ENCODE measurements at places on chromosomes 3 and 15.

DNA sequence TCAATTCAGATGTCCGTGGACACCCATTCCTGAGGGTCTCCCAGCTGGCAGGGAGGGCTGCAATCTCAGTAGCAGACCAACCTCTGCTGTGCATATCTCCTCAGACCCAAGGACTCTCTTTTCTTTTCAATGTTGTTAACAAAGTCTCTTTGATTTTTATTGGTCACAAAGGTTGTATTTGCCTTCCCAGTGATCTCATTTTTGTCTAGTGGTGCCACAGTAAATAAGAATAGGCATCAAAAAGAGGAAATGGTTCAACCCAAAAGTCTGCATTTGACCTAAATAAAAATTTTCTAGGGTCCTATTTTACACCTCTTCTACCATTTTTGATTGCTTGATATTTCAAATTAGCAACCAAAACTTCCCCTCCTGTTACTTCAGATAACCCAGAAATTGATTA lies 225.9 kb downstream of the CDIN1 start:
- DNase-seq: no peak

DNA sequence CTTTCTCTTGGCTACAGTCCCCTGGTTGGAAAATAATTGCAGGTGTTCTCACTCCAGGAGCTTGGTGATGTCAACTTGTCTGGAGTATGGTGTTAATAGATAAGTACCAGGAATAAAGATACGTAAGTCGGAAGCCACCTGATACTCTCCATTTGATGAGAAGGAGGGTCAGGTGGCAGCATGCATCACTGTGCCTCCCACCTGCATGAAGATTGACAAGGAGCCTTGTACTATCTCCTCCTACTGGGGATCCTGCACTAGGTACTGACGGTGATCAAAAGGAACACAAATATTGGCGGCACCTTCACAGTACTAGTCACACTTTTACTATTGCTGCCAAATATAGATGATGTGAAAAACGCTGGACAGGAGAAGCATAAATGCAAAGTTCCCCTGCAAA lies 32.6 kb upstream of the GABRB3 start:
- DNase-seq: no peak

DNA sequence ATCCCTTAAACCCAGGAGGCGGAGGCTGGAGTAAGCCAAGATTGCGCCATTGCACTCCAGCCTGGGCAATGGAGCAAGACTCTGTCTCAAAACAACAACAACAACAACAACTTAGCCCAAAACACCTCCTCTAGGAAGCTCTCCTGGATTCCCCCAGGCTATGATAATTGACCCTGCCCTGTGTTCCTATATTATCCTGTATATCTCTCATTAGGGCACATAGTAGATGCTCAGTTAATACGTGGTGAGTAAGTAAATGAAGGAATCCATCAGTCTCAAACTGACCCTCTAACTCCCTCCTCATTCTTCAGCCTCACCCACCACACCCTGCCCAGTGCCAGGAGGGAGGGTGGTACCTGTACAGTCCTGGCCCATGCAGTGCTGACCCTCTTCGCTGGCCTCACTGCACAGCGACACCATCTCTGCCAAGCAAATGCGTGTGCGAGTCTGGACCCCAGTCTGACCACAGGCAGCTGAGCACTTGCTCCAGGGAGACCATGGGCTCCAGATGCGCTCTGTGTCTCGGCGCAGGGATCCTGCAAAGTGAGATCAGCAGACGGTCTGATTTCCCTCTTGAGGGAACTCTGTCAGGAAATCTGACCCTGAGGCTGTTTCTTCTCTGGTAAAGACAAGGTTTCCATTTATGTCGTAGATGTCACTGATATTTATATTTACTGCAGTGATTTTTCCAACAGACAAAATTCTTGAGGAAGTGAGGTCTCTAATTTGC lies 6.2 kb downstream of the CILP start:
- no peak for DNase-seq

GRCh38 chr3:6099458-6100075 lies 761.3 kb upstream of the GRM7 start:
- no peak for DNase-seq

GRCh38 chr15:100461049-100461448 lies 67.7 kb downstream of the CERS3 start:
- DNase-seq: no peak

DNA sequence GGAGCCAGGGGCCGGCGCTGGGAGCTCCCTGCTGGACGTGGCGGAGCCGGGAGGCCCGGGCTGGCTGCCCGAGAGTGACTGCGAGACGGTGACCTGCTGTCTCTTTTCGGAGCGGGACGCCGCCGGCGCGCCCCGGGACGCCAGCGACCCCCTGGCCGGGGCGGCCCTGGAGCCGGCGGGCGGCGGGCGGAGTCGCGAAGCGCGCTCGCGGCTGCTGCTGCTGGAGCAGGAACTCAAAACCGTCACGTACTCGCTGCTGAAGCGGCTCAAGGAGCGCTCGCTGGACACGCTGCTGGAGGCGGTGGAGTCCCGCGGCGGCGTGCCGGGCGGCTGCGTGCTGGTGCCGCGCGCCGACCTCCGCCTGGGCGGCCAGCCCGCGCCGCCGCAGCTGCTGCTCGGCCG lies 1.5 kb downstream of the SMAD6 start:
- peak; percentile 11 for DNase-seq

DNA sequence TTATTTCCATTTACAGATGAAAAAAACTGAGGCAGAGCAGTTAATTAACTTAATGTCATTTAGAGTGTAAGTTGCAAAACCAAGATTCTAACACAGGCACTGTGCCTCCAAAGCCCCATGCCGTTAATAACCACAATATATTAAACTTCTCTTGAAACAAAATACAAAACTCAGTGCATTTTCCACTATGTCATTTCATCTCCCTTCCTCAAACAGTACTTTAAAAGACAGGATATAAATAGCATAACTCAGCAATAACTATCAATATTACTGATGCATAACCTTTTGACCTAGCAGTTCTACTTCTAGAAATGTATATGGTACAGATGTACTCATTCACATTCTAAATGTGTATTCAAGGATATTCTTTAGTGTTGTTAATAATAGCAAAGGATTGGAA lies 5.1 kb upstream of the TASOR start:
- DNase-seq: no peak

DNA sequence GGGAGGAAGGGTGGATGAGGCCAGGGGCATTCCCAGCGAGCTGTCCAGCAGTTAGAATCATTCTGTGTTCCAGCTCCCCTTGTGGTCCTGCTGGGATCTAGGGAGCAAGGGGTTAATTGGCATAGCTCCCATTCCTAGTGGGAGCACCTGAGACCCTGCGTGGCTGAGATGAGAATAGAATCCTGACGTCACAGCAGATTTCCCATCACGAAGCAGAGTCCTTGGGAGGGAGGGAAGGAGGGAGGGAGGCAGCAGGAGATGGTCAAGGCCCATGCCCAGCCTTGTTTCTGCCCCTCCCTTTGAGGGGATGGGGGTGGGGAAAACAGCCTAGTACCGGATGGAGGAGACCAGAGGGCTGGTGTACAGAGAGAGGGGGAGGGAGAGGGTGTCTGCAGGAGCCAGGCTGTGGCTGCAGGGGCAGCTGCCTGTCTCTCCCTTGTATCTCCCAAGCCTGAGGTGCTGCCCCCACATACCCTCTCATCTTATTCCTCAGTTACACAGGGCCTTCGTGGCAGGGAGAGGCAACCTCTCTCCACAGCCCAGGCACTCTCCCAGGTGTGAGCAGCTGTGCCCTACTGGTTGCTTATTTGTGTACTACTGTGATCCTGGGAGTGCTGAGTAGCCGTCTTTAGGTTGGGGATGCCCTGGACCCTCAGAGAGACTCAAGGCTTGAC lies 5.4 kb downstream of the TYRO3 start:
- no peak for DNase-seq

- DNase-seq: no peak
Observed at GRCh38 chr3:132034097-132034485, 723 bp downstream of the CPNE4 start.

DNA sequence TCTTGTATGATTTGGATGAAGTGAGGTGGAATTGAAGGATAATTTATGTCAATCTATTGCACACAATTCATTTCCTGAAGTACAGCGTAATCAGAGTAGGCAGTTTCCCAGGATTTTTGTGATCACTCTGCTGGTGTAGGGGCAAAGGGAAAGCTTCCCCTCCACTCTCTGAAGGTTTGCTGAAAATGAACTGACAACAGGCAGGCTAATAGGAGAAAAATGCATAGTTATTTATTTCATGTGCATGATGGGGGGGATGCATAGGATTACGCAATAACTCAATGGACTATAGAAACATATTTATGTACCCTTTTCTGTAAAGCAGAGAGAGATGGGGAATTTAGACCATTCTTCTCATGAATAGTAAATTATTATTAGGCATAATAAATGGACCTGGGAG lies 872.9 kb downstream of the NAALADL2 start:
- DNase-seq: no peak

GRCh38 chr3:10263646-10264363 lies 15.5 kb downstream of the TATDN2 start:
- no peak for DNase-seq

DNA sequence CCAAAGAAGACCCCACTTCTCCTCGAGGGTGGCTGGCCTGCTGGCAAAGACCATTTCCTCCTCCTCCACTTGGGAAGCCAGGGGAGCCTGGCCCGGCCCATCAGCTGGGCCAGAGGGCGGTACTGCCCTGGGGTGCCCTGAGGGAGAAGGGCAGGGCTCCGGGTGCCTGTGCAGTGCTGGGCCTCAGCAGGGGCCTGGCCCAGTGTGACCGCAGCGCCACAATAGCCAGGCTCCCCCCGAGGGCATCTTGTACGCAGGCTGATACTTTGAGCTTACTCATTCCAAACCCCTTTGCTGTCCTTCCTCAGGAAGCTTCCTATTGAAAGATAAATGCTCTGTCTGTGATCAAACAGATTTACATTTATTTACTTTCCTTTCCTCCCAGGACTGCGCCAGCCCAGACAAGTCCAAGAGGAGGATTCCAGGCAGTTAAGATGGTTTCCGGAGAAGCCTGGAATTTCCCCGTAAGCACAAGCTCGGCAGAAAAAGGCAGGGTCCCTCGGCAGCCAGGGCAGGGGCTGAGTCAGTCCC lies 240.1 kb downstream of the XXYLT1 start:
- no peak for DNase-seq

GRCh38 chr3:98977520-98977919 lies 76.0 kb upstream of the DCBLD2 start:
- no peak for DNase-seq

DNA sequence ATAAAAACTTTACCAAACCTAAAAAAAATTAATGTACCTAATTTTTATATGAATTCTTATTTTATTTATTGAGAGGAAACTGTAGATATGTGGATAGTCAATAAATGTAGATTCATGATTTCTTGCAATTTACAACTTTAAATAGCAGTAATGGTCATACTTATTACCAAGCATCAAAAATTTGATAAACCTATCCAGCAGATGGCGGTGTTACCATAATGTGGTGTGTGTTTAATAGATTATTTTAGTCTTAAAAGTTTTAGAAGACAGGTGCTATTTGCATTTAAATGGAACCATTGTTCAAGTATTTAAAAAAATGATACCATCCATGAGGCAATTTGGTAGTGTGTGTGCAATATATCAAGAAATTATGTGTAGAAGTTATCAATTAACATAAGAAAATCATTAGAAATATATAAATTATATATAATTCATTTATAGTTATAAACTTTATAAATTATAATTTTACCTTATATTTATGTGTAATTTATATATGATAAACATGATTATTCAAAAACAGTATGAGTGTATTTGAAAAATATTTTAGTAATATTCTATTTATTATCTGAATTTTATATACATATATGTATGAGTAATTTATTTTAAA lies 176.0 kb upstream of the BCHE start:
- peak; percentile 5 for DNase-seq

GRCh38 chr3:131277836-131278497 lies 103.6 kb upstream of the NUDT16 start:
- DNase-seq: no peak

DNA sequence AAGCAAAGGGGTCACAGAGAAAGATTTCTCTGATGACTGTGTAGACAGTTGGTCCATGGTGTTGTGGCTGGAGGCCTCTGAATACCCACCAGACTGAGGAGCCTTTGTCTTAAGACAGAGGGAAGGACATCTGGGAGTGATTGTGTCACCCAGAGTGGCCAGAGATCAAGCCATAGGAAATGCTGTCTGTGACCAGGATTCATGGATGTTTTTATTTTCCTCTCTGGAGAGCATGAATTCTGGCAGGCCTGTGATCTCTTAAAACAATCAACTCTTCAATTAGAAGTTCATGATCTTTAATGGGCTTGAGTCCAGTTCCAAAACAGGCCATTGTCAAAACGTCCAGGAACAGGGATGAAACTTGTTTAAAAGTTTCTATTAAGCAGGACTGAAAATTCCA lies 198.9 kb upstream of the CTDSPL start:
- no peak for DNase-seq

DNA sequence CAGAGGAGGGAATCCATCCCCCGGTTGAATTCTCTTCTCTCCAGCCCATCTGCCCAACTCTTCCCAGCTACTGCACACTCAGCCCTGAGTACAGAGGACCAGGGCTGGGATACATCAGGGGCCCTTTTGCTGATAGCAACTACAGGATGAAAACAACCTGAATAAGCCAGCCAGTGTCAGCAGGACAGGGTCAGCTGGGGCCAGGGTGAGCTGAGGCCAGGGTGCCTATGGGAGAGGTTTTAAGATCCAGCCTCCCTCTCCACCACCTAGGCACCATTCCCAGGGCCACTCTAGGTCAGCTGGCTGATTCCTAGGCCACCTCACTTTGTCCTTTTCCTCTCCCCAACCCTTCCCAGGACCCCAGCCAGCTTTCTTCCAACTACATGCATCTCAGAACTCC lies 83.8 kb downstream of the MRPL46 start:
- DNase-seq: no peak

GRCh38 chr15:62532367-62532766 lies 367.3 kb upstream of the C2CD4B start:
- no peak for DNase-seq
